PC-3 (cell line): ENCODE measurements at places on chromosomes 12 and 14.

GRCh38 chr12:79687711-79688260 lies 3.0 kb downstream of the PAWR start:
- DNase-seq = no peak

- DNase-seq = no peak
Observed at GRCh38 chr14:57707219-57707618, 158.7 kb downstream of the SLC35F4 start.

GRCh38 chr12:108622421-108622820 lies 11.3 kb downstream of the SELPLG start:
- DNase-seq = no peak

DNA sequence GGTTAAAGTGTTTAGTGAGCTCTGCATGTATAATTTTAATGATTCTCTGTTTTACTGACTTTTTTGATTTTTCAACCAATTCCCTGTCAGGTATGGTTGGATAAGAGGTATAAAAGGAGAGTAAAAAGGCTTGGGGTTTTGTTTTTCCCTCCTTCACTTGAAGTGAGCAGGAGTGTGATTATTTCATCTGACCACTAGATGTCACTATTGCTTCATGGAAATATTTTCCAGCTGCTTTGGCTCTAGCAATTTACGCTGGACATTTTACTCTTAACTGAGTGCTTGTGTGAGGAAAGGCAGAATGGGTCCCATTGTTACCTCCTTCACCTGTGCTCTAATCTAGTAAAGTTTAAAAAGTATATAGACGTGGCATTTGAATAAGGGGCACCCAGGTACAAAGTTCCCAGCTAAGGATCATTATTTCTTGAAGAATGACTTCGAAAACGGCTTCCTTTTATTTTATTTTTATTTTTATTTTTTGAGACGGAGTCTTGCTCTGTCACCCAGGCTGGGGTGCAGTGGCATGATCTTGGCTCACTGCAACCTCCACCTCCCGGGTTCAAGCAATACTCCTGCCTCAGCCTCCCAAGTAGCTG lies 66.5 kb downstream of the TBC1D30 start:
- peak; percentile 88 for DNase-seq

DNA sequence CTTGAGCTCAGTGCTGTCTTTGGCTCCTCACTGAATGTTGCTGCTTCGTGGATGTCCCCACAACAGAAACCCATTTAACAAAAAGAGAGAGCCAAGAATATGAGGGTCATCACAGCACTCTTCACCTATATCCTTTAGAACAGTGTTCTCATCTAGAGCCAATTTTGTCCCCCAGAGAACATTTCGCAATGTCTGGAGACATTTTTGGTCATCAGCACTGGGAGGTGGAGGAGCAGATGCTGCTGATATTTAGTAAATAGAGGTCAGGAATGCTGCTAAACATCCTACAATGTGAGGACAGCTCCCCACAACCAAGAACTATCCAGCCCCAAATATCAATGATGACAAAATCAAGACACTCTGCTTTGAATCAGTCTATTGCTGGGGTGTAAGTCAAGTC lies 92.5 kb downstream of the BBS10 start:
- no peak for DNase-seq

- no peak for DNase-seq
Observed at GRCh38 chr14:101449114-101449513, 112.2 kb upstream of the DIO3 start.

- no peak for DNase-seq
Observed at GRCh38 chr12:573232-573631, 90.0 kb downstream of the NINJ2 start.

GRCh38 chr12:65853489-65854157 lies 29.3 kb downstream of the HMGA2 start:
- no peak for DNase-seq

- no peak for DNase-seq
Observed at GRCh38 chr14:78524196-78524595, 354.0 kb downstream of the NRXN3 start.

GRCh38 chr12:101077791-101078528 lies 132.1 kb downstream of the SLC5A8 start:
- DNase-seq = no peak

DNA sequence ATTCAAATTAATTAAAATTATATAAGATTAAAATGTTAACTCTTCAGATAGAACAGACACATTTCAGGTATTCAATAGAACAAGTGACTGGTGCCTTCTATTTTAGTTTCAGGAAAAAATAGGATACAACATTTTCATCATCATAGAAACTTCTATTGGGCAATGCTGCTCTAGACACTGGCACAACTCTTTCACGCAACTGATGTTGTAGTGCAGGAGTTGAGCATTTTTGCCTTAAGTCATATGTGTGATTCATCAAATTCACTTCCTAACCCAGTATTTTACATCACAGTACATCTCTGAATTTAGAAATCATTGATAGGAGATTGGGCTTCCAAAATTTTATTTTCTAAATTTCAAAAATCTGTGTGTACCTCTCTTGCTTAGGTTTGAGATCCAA lies 215.4 kb upstream of the DIO2 start:
- peak; percentile 18 for DNase-seq

DNA sequence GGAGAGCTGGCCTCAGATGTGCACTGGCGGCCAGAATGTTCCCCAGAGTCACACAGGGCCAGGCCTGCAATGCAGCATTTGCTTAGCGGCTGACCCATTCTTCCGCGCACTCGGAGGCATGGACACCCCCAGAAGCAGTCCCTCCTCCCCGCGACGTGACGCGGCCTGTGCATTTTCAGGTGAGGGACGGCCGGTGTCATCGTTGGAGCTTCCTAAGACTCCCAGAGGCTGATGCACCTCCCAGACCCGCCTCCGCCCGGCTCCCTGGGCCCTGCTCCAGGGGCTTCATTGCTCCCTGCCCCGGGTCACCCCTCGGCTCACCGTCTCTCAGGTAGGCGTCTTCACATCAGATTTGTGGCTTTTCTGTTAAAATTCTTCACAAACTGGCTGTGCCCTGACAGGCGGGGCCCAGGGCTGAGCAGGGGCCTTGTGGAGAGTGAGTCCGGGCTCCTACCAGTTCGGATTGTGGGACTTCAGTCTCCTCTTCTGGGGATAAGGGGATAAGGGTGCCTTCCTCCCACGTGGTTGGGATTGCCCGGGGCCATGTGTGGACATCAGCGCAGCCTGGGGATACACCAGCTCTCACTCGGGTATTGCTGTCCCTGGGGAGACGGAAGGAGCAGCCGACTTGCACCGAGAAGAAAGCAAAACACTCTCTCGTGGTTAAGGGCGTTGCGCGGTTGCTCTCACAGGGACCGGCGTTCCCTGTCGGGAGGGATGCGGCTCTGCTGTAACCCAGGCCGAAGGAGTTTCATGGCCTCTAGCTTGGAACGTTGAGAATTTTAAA lies 249.1 kb downstream of the ADGRD1 start:
- no peak for DNase-seq

GRCh38 chr12:18383203-18383602 lies 121.9 kb downstream of the PIK3C2G start:
- DNase-seq = peak; percentile 79

DNA sequence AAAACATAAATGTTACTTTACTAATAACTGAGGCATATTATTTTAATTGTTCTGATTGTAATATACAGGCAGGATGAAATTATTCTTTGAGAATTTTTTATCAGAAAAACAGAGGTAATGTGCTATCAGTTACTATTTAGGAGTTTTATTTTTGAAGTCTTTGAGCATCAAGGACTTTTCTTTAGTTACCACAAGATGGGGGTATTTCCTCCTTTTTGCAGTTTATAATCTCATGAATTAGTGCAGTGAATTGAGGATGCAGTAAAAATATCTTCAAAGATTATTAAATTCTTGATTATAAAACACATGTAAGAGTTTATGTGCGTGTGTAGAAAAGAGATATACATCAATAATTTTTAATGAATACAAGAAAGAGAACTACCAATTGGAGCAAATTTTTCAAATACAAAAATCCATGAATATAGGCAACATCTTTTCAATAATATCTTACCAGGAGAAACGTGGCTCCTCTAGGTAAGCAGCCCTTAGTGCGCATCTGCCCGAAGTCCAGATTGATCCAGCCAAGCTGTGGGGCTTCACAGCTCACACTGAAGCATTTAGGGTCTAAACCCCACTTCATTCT lies 71.6 kb downstream of the ERGIC2 start:
- peak; percentile 73 for DNase-seq
